Left colon (tissue), 2 donors: ENCODE measurements at places on chromosomes 16 and 17. TPM values are rescaled to one million over a fixed set of nuclear protein-coding genes. Genes with fewer than 3 reads are reported as not detected.

Gene FAM83G
- 29.7 TPM for total RNA-seq

Gene SCGB1C2
- total RNA-seq, result not detected

Gene C16orf54
- total RNA-seq, result 3.2 TPM

Gene MYL11
- total RNA-seq, result not detected

Gene MYO15B
- total RNA-seq, result 676 TPM

Gene RNF222
- not detected for total RNA-seq

Gene PRAC2
- 10.1 TPM for total RNA-seq

Gene CLEC3A
- not detected for total RNA-seq

Gene MYO15A
- 0.75 TPM for total RNA-seq

Gene FBXL16
- 1.2 TPM for total RNA-seq

Gene PRRT2
- 1.3 TPM for total RNA-seq

Gene SLC35G6
- not detected for total RNA-seq

Gene BAIAP3
- total RNA-seq, result 7.5 TPM

Gene MEFV
- 0.67 TPM for total RNA-seq

Gene ABHD15
- 24.0 TPM for total RNA-seq

Gene SPAG7
- 49.3 TPM for total RNA-seq

Gene NPIPB9
- total RNA-seq, result 4.0 TPM
